T-helper 1 cell (primary cell): ENCODE measurements at places on chromosomes 4 and X.

GRCh38 chrX:38117485-38117884 is 103.2 kb downstream of the SRPX start:
- no peak for DNase-seq

DNA sequence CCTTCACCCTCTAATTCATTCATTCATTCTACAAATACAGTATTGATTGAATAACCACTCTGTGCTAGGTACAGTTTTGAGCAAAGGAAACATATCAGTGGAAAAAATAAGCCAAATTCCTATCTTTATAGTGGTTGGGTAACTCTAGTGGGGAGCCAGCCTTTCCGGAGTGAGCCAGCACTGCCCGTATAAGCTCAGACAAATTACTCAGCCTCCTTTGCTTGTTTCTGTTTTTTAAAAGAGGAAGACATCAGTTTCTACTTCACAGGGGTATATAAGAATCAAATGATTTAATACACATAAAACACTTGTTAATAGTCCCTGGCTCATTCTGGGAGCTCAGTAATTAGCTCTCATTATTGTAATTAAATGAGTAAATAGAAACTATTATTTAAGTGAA is 238.2 kb upstream of the MAD2L1 start:
- DNase-seq, result no peak

- no peak for DNase-seq
Observed at GRCh38 chr4:184796906-184797305, 28.9 kb downstream of the ACSL1 start.

DNA sequence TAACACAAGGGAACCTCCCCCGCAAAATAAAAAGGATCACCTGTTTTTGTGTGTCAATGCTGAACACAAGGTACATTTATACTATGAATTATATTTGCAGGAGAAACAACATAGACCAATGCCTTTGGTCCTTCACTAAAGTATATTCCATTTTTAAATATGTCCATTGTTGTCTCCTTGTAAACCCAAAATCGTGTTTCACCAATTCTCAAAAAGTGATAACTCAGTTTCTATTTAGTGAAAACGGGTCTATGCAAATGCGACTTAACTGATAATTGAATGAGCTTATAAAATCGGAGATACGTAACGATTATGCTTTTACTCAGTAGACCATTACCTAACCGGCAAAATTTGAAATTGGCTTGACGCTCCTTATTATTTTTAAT is 2.1 kb downstream of the BRWD3 start:
- no peak for DNase-seq

- DNase-seq, result no peak
Observed at GRCh38 chrX:122565952-122566351, 618.1 kb upstream of the GRIA3 start.
